Osteocyte (in vitro differentiated cells): ENCODE measurements at places on chromosomes 2 and 18.

DNA sequence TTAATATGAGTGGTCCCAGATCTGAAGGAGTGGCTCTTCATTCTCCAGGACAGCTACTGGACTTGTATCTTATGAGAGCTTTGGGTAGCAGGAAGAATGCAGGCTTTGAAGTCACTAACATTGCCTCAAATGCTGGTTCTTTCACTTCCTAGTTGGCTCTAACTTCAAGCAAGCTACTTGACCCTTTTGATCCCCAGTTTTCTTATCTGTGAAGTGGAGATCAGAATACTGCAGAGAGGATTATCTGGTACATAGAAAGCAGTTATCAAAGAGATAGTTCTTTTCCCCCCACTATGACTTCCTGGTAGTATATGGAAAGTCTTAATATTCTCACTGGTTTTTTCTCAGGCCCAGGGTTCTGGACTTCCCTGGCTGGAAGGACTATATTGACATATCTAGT lies 3.4 kb upstream of the PLCL1 start:
- no peak for DNase-seq

- no peak for DNase-seq
Measured at GRCh38 chr2:127829845-127830246, 18.9 kb upstream of the WDR33 start.

- DNase-seq, result no peak
Measured at GRCh38 chr2:45781464-45781811, 130.0 kb downstream of the PRKCE start.

DNA sequence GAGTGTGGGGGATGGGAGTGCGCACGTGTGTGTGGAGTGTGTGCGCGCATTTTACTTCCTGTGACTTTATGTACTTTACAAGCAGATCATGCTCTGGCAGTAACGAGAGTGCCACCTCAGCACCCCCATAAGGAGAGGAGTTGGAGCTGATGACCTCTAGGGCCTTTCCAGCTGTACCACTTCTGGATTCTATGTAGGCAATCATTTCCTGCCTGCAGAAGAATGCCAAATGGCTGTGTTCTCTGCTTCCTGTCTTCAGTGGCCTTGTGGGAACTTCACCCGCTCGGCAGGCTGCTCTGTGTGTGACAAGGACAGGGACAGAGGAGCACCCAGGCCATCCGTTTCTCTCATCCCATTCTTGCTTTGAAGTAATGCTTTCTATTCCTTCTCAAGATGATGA lies 22.8 kb upstream of the ZNF385B start:
- no peak for DNase-seq

DNA sequence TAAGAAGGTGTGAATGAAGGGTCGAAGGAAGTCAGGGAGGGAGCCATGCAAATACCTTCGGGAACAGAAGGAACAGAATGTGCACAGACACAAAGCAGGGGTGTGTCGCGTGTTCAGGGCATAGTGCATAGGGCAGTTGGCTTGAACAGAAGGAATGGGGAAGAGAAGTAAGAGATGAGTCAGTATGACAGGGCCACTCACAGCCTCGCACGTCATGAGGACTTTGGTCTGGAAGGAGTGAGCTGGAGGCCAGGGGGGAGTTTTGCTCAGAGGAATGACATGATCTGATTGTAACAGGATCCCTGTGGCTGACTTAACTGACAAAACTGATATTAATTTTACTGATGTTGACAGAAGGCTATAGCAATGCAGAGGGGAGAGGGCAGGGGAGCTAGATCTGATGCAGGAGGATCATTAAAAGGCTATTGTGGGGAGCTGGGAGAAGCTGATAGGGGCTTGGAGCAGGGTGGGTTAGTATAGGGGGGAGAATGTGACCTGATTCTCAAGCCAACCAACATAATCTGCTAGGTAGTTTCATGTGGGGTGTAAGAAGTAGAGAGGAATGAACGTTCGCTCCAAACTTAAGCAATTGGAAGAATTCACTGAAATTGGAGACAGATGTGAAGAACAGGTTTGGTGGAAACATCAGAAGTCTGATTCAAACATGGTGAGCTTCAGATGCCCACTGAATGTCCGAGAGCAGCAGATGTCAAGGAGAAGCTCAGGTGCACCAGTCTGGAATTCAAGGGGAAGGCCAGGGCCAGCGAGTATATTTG lies 60.4 kb upstream of the COPS8 start:
- DNase-seq, result no peak

DNA sequence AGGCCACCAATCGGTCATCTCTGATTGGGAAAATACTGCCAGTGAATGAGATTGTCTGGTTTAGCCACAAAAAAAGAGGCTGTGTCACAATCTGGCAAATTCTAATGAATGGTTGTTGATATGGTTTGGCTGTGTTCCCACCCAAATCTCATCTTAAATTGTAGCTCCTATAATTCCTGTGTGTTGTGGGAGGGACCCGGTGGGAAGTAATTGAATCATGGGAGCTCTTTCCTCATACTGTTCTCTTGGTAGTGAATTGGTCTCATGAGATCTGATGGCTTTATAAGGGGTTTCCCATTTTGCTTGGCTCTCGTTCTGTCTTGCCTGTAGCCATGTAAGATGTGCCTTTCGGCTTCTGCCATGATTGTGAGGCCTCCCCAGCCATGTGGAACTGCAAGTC lies 838.3 kb downstream of the SLC4A3 start:
- DNase-seq, result no peak

DNA sequence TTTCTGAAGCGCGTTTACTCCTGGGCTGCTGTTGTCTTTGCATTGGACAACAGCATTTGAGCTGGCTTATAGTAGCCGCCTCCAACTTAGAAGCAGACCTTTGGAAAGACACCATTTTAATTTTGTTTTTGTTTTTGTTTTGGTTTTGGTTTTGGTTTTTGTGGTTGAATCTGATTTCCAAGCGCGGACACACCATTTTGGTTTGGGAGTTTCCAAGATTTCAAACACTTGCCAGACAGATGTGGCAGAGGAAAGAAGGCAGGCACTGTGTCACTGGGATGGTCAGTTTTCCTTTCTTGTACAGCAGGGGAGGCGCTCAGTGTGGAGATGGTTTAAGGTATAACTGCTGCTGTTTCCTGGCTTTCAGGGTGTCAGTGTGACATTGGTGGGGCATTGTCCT lies 126.8 kb downstream of the LAMA3 start:
- no peak for DNase-seq

DNA sequence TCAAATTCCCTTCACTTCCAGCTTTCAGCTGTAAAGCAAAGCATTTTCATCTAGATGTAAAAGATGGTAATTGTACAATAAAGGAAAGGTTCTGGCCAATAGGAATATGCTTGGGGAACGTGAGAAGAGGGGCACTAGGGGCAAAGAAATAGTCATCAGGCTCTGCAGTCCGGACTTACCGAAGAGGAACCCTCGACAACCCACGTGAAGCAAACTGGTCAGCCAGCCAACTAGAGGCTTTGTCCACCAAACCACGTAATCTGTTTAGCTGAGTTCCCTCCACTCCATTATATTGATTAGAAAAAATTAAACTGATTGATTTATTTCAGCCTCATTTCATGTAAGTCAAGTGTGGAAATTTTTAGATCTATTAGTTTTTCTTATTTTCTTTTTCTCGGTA lies 300.4 kb upstream of the FANCL start:
- no peak for DNase-seq

GRCh38 chr2:171158790-171159371 lies 1.8 kb downstream of the TLK1 start:
- no peak for DNase-seq

DNA sequence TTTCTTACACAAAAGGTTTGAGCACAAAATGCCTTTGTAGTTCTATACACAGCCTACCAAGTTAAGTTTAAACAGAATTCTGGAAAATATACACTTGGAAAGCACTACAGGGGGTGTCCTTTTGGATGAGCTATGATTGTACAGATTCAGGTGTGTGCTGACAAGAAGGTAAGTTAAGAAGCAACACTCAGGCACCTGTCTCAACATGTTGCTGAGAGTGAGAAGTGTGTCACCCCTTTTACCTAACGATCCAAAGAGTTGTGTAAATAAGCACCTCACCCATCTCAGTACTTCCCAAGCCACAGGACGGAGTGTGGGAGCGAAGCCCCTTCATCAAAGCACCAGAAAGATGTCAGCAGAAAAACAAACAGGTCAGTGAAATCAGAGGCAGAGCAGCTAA lies 109.5 kb upstream of the DAPL1 start:
- no peak for DNase-seq

DNA sequence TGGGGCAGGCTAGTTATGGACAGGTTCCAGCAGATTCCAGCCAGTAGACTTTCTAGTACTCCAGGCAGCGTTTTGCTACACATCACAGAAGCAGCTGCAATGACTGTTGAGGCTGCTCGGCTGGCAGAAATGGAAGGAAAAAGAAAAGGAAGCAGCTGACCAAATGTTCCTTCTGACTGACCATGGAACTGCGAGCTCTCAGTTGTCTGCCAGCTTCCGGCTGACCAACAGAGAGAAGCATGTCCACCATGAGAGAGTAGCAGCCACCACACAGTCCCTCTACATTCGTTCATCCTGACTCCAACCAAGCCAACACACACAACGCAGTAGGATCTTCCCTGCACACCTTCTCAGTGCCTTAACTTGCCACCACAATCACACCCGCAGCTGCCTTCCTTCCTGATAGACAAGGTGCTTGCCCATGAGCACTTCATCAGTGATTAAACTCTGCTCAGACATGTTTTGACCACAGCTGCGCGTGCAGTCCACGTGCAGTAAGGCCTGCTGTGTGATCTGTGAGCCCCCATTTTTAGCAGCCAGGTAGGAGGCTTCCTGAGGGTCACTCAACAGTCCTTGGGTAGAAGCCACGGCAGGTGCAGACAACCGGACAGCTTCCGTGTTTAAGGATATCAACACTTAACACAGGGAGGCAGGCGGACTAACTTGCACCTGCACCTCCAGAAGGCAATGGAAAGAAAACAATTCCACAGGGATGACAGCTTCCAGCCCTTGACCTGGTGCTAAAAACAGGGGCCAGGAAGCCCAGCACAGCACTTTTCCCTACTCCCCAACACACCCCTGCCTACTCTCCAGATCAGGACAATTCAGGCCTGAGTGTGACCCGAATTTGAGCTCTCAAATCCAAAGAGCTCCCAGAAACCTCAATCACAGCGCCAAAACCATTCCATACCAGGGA lies 996 bp downstream of the TGFBRAP1 start:
- no peak for DNase-seq

- no peak for DNase-seq
Measured at GRCh38 chr2:144886862-144887261, 366.9 kb upstream of the ZEB2 start.

DNA sequence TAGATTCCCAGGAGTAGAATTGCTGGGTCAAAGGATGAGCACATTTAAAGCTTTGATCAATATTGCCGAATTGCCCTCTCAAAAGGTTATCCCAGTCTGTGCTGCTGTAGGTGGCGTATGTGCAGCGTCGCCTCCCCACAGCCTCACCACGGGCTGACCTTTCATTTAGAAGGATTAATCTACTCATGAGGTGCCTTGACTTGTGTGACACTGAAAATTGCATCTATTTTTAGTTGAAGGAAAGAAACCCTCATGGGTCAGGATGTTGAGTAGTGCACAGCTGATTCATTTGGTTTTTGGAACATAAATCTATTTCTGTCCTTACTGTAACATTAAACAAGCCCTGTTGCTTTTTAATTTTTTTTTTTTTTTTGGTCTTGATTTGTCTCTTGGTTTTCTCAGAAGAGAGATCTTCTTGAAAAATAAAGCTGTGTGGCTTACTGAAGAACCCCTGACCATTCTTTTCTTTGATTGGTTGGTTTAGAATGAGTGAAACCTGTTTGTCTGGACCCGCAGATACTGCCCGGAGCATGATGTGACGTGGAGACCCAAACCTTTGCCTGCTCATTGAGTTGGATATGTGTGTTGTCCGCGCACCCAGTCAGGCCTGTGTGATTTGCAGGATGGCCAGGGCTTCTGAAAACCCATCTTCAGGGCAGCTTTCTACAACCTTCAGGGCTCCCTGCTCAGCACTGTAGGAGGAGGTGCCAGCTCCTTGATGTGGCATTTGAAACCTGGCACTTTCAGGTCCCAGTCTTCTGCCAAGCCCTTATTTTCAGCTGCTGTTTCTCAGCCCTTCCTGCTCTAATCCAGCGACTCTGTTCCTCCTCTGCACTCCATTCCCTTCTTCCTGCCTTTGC lies 61.0 kb downstream of the LPIN1 start:
- DNase-seq, result no peak

GRCh38 chr2:176817061-176817565 lies 395.5 kb upstream of the HNRNPA3 start:
- no peak for DNase-seq

DNA sequence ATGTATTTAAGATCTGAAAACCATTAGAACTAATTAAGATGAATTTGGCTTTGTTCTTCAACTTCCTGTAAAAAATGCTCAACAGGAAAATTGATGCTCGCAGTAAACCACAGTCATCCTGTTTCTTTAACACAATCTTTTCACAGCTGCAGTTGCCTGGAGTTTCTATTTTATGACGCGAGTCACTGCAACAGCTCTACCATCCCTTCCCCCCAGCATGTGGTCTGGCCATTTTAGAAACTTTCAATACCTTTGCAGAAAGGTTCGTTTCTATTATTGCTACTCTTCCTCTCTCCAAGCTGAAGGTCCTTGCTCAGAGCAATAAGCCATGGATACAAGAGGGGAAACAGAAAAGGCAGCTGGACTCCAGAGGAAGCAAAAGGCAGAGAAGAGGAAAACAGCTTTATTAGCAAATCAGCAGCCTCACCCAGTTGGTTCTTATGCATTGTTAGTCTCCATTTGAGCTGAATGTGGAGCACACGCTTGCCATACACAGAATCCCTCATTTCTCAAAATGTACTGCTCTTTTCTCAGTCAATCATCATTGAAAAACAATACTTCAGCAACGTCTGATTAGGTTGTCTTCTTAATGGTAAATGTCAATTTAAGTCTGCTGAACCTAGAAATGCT lies 3.9 kb downstream of the WIPF1 start:
- no peak for DNase-seq

GRCh38 chr2:153386481-153386897 lies 92.1 kb downstream of the RPRM start:
- no peak for DNase-seq

DNA sequence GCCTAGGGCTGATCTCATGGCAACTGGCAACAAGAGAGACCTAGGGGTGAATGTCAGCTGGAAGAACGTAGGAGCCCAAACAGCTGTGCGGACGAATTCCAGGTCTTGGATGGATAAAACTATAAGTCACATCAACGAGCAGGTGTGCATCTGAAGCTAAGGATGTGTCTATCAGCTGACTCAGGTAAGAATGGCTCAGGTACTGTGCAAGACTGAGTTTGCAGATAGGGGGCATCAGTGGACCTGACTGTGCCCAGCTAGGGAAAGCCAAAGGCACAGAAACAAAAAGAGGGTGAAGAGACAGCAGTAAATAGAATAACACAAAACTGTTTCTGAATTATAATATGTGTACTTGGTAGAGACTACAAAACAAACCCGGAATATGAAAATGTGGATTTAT lies 357.3 kb downstream of the ZEB2 start:
- DNase-seq, result no peak

- DNase-seq, result no peak
Measured at GRCh38 chr18:61702007-61702406, 190.8 kb downstream of the RNF152 start.

- DNase-seq, result no peak
Measured at GRCh38 chr2:191802180-191802579, 44.7 kb downstream of the CAVIN2 start.

GRCh38 chr2:159208438-159208837 lies 78.1 kb downstream of the WDSUB1 start:
- no peak for DNase-seq
